ENCODE measurements at places on chromosomes 5 and 9.
A peak's percentile ranks its signal among the peaks of the same experiment; 100 is the strongest.

GRCh38 chr9:70040376-70040903 is 3.2 kb upstream of the MAMDC2 start:
- no peak for DNase-seq

DNA sequence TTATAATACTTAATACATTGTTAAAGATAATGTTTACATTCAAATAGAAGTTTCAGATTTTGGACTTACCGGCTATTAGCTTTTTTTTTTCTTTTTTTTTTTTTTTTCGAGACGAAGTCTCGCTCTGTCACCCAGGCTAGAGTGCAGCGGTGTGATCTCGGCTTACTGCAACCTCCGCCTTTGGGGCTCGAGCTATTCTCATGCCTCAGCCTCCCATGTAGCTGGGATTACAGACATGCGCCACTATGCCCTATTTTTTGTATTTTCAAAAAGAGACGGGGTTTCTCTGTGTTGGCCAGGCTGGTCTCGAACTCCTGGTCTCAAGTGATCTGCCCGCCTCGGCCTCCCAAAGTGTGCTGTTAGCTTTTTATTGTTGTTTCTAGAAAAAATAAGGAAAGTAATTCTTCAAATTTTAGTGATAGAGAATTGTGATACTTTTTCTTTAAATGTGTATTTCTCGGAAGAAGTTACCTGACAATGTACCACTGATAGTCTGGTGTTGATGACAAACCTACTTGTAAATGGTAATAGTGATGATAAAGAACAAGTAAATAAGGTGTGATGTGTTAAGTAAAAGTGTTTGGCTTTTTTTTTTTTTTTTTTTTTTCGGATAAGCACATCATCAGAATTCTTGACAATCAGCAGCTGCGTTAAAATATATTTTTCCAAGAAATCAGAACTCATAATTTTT is 2.7 kb downstream of the CDC42SE2 start:
- peak; percentile 11 for DNase-seq

- peak; percentile 17 for DNase-seq
These were observed 6.3 kb downstream of the PDE6A start for GRCh38 chr5:149938279-149938678.

DNA sequence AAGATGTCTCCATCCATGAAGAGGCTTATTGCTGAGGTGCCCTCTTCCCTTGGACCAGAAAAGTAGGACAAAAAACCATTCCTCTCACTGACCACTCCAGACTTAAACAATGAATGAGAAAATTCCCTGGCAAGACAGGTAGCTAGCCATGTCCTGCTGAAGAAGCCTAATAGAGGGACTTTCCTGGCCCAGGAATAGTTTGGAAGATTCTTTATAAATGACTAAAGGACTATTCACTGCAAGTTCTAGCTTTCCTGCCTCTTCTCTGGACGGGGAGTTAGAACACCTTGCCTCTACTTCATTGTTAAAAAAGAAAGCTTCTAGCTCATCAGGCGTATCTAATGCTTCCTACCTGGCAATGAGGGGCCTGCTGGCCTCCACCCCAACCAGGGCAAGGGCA is 153.6 kb downstream of the NR3C1 start:
- DNase-seq, result no peak

- DNase-seq, result no peak
These were observed 51.5 kb downstream of the PCSK1 start for GRCh38 chr5:96381526-96381925.

DNA sequence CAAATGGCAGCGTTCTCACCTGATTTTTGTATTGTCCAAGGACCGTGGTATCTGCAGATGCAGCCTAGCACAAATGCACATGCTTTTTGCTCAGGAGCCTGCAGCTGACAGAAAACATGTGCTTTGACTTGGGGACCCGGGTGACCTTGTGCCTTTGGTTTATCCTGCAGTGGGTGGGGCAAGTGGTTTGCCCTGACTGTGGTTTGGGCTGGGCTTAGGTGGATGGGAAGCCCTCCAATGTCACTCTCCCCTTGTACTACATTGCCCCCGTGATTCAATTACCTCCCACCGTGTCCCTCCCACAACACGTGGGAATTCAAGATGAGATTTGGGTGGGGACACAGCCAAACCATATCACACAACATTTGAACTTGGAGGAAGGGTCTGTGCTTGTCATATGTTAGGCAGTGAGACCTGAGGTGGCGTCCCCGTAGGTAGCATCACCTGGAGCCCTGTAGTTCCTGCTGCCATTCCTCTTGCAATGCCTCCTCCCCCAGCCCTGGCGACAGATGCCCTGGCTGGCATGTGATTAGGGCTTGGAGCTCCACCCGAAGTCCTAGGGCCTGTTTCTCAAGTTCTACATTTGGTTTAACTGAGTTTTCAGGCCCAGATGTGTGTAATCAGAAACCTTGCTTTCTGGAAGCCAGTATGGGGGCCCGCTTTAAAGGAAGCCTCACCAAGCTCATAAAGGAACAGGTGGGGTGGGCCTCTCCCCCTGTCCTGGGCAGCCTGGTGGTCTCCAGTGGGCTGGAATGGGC is 2.1 kb downstream of the ANKRD33B start:
- DNase-seq, result peak; percentile 4

DNA sequence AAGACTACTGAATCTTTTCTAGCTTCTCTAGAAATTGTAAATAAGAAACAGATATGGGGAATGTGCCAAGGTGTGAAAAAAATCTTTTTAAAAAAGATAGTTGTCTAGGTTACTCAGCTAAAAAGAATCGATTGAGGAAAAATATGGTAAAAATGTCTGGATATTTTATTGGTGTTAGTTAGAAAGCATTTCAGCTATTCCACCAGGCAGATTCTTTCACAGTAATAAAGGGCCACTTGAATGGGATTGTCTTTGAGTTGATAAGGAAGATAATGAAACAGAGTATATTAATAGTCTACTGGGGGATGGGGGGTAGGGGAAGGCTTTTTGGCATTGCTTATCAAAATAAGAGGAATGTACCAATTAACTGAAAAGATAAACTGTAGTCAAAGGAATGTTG is 51.9 kb downstream of the SLIT3 start:
- no peak for DNase-seq

- no peak for DNase-seq
These were observed at the start of gene MARCHF11 for GRCh38 chr5:16179511-16179935. MARCHF11 (minus strand) TSS chr5:16179791; CDS start chr5:16179575, 216 bp downstream.

- DNase-seq, result no peak
These were observed 666.4 kb upstream of the ZNF608 start for GRCh38 chr5:125412561-125413495.

DNA sequence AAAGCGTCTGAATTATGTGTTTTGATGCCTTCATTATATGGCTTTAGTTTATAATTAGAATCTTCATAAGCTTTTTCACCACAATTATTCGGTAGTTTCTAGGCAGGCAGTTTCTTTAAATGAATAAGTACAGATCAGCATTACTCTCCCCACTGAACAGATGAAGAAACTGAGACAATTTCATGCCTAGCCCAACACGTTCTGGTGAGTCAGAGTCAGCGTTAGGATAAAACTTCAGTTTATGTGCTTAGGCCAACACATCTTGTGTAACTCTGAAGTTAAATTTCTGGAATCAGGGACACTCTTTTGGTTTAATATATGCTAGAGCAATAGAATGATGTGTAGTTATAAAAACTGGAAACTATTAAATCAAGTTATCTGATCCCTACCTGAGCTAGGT is 186.7 kb upstream of the ELL2 start:
- DNase-seq, result no peak

- no peak for DNase-seq
These were observed 40.3 kb downstream of the UBE2D2 start for GRCh38 chr5:139601429-139601828.

DNA sequence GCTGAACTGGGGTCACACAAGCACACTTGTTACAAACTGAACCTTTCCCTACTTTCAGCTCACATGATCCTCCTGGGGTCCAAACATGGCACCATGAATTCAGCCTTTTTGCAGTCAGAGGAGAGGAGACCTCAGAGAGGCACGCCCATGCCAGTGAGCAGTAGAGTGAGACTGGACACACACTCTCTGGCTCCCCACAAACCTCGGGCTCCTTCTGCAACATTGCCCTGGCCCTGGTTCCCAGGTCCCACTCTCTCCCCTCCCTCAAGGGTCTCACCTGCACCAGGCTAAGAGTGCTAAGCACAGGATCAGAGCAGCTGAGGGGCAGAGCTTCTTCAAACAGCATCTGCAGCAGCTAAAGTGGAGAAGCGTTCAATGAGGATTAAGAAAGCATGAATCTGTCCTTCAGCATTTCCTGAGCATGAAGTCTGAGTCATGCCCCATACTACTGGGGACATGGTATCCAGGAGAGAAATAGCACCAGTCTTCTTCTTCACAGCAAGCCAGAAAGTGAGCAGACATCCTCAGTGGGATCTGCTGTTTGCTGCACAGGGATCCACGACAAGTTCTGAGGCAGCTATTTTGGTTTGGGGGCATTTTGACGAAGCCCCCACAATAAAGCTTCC is 27.2 kb downstream of the SLC35A4 start:
- no peak for DNase-seq

DNA sequence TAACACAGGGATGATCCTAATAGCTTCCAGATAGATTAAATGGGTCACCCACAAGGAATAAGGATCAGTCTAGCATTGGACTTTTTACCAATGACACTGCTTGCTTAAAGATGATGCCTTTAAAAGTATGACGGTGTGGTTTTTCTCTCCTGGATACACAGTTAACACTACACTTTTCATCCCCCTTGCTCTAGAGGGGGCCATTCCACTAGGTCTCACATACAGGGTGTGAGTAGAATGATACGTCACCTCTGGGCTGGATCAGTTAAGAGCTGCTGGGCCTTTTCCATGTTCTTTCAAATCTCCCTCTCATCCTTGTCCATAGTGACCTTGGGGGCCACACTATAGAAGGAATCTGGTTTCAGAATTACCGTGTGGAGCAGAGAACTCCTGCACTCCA is 140.6 kb downstream of the FSTL4 start:
- no peak for DNase-seq

- no peak for DNase-seq
These were observed 72.5 kb downstream of the NDFIP1 start for GRCh38 chr5:142181096-142181495.

- DNase-seq, result peak; percentile 10
These were observed 47.8 kb upstream of the SLC1A3 start for GRCh38 chr5:36558641-36559040.

DNA sequence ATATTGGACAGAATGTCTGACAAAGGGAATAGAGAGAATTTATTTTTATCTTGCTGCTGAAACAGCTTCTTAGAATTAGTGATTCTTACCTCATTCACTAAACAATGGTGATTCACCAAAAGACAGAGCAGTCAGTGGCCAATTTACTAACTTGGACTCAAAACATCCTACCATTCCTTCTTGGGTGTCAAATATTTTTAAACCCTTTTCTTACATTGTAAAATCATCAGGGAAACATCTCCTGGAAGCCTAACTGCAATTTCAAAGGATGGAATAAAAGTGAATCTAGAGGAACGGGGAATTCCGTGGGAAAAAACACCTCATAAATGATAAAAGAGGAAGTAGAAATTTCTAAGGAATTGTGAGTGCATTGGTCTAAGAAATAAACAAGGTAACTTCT is 97.7 kb downstream of the LHFPL2 start:
- DNase-seq, result no peak

DNA sequence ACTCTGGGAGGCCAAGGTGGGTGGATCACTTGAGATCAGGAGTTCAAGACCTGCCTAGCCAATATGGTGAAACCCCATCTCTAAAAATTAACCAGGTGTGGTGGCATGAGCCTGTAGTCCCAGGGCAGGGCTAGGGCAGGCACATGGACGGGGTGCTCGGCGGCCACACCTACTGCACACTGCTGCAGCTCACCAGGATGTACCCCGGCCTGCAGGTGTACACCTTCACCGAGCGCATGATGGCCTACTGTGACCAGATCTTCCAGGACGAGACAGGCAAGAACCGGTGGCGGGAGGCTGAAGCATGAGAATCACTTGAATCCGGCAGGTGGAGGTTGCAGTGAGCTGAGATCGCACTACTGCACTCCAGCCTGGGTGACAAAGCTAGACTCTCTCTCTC is 3.2 kb downstream of the ST6GALNAC4 start:
- DNase-seq, result no peak

- no peak for DNase-seq
These were observed 133.7 kb downstream of the SLC28A3 start for GRCh38 chr9:84206801-84207370.

- DNase-seq, result no peak
These were observed 357.6 kb upstream of the CDH10 start for GRCh38 chr5:25002371-25002770.

- no peak for DNase-seq
These were observed 586 bp upstream of the FCHO2 start for GRCh38 chr5:72955143-72955767.

DNA sequence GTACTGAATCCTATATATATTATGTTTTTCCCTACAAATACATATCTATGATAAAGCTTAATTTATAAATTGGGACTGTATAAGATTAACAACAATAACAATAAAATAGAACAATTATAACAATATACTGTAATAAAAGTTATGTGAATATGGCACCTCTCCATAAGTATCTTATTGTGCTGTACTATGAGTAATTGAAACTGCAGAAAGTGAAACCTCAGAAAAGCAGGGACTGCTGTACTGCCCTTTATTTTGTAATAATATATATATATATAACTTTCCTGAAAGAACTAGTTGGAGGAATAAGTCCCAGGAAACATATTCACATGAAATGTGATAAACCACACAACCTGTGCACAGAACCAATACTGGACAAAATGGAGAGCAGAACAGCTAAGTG is 77.3 kb downstream of the PAM start:
- DNase-seq, result no peak

GRCh38 chr5:175656966-175657365 is 905 bp upstream of the HRH2 start:
- no peak for DNase-seq

DNA sequence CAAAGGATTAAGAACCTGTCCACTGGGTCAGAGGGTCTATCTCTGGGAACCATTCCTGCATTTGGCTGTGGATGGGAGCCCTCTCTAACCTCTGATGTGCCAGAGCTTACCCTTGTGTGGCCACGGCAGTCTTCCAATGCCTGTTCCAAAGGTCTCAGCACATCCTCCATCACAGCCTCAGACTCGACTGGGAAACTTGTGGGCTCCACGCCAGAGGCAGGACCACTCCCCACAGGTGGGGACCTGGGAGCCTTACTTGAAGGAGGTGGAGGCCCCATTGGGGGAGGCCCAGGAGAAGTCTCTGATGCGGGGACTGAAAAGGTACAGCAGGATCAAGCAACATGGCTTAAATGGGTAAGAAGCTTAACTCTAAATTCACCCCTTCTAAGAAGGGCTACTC is 4.4 kb downstream of the EIF4EBP3 start:
- DNase-seq, result no peak

DNA sequence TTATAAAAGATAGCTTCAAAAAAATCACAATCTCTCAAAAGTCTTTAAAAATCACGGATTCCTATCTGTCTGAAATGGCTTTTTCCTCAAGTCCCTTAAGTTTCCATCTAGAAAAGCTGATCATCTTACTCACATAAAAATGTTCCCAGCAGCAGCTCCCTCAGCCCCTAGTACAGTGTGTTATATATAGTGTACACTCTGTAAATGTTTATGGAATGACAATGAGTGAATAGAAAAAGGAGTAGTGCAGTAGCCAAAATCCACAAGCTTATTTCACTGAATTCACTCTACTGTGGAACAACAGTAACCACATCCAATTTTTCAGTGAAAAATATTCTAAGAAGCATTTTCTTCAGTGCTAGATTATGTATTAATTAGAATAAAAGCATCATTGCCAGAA is 609.4 kb downstream of the DTWD2 start:
- no peak for DNase-seq

GRCh38 chr9:3578786-3579185 is 53.0 kb upstream of the RFX3 start:
- DNase-seq, result peak; percentile 3
